ENCODE measurements at places on chromosomes 7 and 10.

DNA sequence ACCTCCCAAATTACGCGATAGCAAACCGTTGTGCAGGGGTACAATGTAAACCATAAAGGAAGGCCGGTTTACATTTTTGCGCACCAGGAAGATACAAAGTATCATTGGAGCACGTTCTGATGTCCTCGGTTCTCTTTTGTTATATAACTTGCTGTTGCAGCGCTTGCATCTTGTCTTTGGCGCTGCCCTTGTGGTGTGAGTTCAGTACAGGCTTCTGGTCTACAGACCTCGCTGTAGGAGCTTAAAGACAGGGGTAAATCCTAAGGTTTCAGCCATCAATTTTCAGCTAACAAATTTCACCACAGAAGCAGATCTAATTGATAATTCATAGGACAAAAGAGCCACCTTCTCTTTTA, 1.5 kb upstream of the MKX start:
- DNase-seq, result no peak

- no peak for DNase-seq
Measured at GRCh38 chr7:34247468-34247867, 342.1 kb downstream of the BMPER start.

DNA sequence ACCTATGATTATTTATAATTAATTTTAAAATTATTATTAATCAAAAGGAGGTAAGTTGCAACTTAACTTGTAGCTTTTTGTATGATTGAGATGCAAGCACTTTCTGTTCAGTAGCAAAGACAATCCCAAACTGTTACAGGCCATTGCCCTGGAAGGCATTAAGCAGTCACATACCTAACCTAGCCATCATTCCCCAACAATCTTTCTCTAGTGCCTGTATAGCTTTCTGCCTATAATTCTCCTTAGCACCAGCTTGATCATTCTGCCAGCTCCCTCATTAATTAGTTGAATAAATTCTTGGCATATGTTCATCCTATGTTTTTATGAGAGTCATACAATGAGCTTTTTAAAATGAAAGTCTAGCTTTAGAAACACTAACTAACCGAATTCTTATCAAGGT, 178.9 kb upstream of the TMEM106B start:
- DNase-seq, result no peak

DNA sequence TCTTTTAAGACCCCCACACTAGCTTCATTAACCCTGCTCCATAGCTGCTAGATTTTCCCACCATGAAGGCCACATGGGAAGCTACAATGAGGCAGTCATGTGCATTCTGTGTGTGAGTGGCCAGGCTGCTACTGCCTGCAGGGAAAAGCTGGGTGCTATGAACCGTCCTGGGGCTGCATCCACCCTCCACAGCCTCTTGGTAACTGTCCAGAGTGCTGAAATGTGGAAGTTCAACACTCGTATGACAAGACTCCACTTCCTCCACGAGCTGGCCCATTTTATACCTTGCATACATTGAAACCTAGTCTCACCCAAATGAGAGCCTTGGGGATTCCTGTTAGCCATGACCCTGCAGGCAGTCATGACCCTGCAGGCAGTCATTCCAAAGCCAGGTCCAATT, 59.4 kb downstream of the CUZD1 start:
- DNase-seq, result no peak

DNA sequence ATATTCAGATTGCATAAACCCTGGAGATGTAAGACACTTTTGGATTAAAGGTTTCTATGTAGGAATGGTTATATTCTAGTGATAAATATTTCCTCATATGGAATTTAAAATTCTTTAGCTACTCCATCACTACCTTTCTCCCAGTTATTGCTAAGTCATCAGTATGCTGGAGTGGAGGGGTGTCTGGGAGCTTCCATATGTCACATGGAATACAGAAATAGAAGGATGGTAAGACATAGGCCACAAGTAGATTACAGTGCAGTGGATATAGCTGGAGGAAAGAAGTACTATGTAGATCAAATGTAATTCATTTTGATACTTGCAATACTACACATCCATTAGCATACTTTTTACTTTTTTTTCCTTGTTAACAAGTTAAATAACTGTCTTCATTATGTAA, 428.4 kb downstream of the ARL4A start:
- no peak for DNase-seq

DNA sequence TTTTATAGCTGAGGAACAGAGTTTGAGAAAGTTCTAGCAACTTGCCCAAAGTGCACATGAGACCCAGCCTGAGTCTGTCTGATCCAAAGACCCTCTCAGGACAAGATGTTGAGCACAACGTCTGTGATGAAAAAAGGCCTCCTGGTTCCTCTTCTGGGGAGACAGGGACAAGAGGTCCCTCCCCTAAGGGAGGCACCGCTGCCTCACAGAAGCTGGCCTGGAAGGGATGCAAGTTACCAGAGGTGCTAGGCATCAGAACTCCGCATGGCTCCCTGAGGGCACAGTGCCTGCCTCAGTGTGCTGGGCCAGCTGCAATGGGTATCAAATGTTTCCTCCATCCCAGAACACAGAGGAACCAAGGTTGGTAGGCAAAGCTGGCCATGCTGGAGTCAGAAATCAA, 302.4 kb downstream of the GRID1 start:
- DNase-seq, result no peak

Measured in CD4-positive, alpha-beta T cell treated with Interleukin-2 at 100 ng/mL for 4 hours (primary cell).